ENCODE measurements at places on chromosomes 5 and 9. TPM values are rescaled to one million over a fixed set of nuclear protein-coding genes. Genes with fewer than 3 reads are reported as not detected.

TRUB2 gene
- total RNA-seq = 50.2 TPM

WNK2 gene
- total RNA-seq = 3.1 TPM

SLC36A2 gene
- not detected for total RNA-seq

OSTF1 gene
- total RNA-seq = 15.6 TPM

FIBCD1 gene
- total RNA-seq = 16.1 TPM
